ENCODE measurements at places on chromosomes 11 and 22.

GRCh38 chr22:27130906-27131305 is 473.5 kb downstream of the MIAT start:
- H3K36me3 ChIP-seq, result no peaks in the 10 kb centered on the region
- H3K27me3 ChIP-seq, result peaks cover 73% of the 10 kb centered on the region
- H3K4me1 ChIP-seq, result no peaks in the 10 kb centered on the region
- no peak overlapping the region for H3K4me3 ChIP-seq
- H3K27ac ChIP-seq, result no peak overlapping the region

- H3K36me3 ChIP-seq, result no peaks in the 10 kb centered on the region
- H3K27ac ChIP-seq, result peak overlapping the region; percentile 80
- no peak overlapping the region for H3K4me3 ChIP-seq
- H3K4me1 ChIP-seq, result peaks cover 58% of the 10 kb centered on the region
Measured at GRCh38 chr11:117823294-117823945, 1.1 kb downstream of the FXYD2 start.

- H3K4me1 ChIP-seq, result no peaks in the 10 kb centered on the region
- H3K27me3 ChIP-seq, result peaks cover 3% of the 10 kb centered on the region
- H3K36me3 ChIP-seq, result no peaks in the 10 kb centered on the region
Measured at GRCh38 chr11:90120191-90120590, 14.3 kb upstream of the NAALAD2 start.

DNA sequence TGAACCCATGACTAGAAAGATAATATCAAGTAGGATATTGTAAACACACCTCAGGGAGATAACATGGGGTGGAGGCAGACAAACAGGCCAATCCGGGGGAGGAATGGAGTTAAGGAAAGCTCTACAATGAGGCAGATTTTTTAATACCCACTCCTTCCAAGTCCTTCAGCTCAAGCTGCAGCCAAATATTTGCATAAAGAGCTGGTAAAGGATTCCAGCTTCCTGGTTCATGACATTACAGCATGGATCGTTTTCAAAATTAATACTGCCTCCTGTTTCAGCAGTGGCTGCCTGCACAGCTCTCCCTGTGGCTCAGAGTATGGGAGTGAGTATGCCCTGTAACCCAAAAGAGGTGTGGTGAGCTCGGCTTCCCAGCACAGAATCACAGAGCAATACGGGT is 5.1 kb downstream of the POU2AF3 start:
- no peak for DNase-seq
- H3K4me1 ChIP-seq, result peaks cover under 1% of the 10 kb centered on the region
- H3K27me3 ChIP-seq, result peaks cover 67% of the 10 kb centered on the region

DNA sequence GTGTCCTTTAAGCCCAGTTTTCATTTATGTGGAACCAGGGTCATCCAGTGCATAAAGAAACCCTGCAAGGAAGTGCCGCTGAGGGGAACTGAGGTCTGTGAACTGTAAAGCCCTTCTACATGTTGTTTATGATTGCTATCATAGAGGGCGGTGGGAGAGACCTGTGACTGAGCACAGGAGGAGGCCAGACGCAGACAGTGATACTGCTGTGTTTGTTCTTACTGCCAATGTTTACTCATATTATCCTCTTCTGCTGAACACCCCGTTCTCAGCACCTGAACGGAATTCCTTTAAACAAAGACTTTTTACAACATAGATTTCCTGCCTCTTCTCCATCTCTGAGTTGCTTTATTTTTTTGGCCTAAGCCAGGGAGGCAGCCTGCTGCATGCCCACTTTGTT is 967 bp upstream of the GALNT18 start:
- peaks cover 12% of the 10 kb centered on the region for H3K4me1 ChIP-seq
- H3K36me3 ChIP-seq, result no peaks in the 10 kb centered on the region
- no peak overlapping the region for H3K27ac ChIP-seq
- no peak for DNase-seq
- H3K4me3 ChIP-seq, result no peak overlapping the region
- peaks cover 59% of the 10 kb centered on the region for H3K27me3 ChIP-seq

DNA sequence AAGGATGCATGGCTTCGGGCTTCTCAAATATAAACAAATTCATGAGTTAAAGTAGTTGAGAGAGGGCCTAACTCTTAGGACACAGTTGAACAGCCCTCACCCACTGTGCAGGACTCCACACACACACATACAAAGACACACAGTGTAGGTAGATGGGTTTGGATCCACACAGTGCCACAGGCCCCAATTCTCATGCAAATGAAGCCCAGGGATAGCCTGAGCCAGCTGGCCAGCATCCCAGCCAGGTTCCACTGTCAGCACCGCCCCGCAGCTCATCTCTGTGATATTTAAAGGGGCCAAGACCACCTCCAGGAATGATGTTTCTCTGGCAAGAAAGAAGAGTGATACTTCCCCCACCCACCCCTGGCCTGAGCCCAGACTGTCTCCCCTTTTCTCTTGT is 11.7 kb downstream of the SLC35C1 start:
- peaks cover 8% of the 10 kb centered on the region for H3K36me3 ChIP-seq
- H3K27me3 ChIP-seq, result no peaks in the 10 kb centered on the region
- peaks cover 2% of the 10 kb centered on the region for H3K4me1 ChIP-seq
- no peak for DNase-seq

DNA sequence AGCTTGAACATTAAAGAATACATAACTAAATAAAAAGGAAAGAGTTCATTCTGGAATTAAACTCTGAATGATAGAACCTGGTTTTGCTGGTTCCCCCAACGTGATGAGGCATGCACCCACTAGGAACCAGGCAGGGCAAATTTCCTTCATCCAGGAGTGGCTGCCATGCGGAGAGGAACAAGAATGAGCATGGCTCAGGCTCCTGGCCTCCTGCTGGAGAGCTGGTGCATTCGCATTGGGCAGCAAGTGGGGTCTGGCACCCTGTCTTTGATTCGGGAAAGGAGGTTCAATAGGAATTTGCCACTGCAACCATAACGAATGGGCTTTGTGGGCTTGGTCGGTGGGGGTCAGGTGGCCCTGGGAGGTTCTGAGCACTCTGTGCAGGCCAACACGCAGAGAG is 169.8 kb upstream of the TENM4 start:
- H3K27me3 ChIP-seq, result no peaks in the 10 kb centered on the region
- H3K4me3 ChIP-seq, result no peak overlapping the region

DNA sequence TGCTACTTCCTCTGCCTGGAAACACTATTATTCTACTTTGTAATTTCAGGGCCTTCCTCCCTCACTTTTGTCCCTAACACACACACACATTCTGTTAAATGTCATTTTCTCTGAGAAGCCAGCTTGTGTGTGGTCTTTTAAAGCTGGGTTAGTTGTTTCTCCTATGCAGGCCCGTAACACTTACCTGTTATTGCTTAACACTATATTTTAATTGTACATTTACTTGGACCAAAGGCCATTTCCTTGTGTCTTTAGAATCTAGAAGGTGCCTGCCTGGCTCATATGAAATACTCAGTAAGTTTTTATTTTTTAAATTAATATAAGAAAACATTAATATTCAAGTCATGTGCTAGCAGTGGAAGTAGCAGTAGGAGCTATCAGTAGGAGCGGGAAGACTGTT is 30.6 kb downstream of the FAR1 start:
- H3K27ac ChIP-seq, result no peak overlapping the region
- no peaks in the 10 kb centered on the region for H3K27me3 ChIP-seq
- no peaks in the 10 kb centered on the region for H3K4me1 ChIP-seq
- H3K36me3 ChIP-seq, result peaks cover 87% of the 10 kb centered on the region

GRCh38 chr22:29860006-29860766 is 22.1 kb upstream of the ASCC2 start:
- H3K4me3 ChIP-seq, result no peak overlapping the region
- H3K36me3 ChIP-seq, result no peaks in the 10 kb centered on the region
- no peak for DNase-seq
- no peak overlapping the region for H3K27ac ChIP-seq

- H3K27me3 ChIP-seq, result peaks cover 3% of the 10 kb centered on the region
- H3K27ac ChIP-seq, result no peak overlapping the region
- H3K4me1 ChIP-seq, result peaks cover 3% of the 10 kb centered on the region
- DNase-seq, result peak; percentile 83
- H3K36me3 ChIP-seq, result no peaks in the 10 kb centered on the region
- no peak overlapping the region for H3K4me3 ChIP-seq
Measured at GRCh38 chr22:50148991-50149721, 21.4 kb upstream of the PANX2 start.

GRCh38 chr11:44120169-44120568 is 24.7 kb downstream of the EXT2 start:
- H3K4me1 ChIP-seq, result no peaks in the 10 kb centered on the region
- no peak for DNase-seq
- no peaks in the 10 kb centered on the region for H3K27me3 ChIP-seq
- no peak overlapping the region for H3K27ac ChIP-seq
- H3K36me3 ChIP-seq, result peaks cover 83% of the 10 kb centered on the region
- no peak overlapping the region for H3K4me3 ChIP-seq

GRCh38 chr11:72561856-72562255 is 112.4 kb downstream of the PDE2A start:
- H3K27me3 ChIP-seq, result no peaks in the 10 kb centered on the region
- no peak for DNase-seq
- H3K36me3 ChIP-seq, result no peaks in the 10 kb centered on the region
- H3K27ac ChIP-seq, result no peak overlapping the region

GRCh38 chr11:69217276-69218105 is 61.8 kb downstream of the SMIM38 start:
- no peaks in the 10 kb centered on the region for H3K36me3 ChIP-seq
- no peak overlapping the region for H3K27ac ChIP-seq
- peaks cover 4% of the 10 kb centered on the region for H3K27me3 ChIP-seq
- no peak for DNase-seq

- H3K4me1 ChIP-seq, result peaks cover 10% of the 10 kb centered on the region
- H3K36me3 ChIP-seq, result no peaks in the 10 kb centered on the region
- DNase-seq, result no peak
- H3K27me3 ChIP-seq, result peaks cover 9% of the 10 kb centered on the region
Measured at GRCh38 chr11:72579816-72580641, 94.2 kb downstream of the PDE2A start.

DNA sequence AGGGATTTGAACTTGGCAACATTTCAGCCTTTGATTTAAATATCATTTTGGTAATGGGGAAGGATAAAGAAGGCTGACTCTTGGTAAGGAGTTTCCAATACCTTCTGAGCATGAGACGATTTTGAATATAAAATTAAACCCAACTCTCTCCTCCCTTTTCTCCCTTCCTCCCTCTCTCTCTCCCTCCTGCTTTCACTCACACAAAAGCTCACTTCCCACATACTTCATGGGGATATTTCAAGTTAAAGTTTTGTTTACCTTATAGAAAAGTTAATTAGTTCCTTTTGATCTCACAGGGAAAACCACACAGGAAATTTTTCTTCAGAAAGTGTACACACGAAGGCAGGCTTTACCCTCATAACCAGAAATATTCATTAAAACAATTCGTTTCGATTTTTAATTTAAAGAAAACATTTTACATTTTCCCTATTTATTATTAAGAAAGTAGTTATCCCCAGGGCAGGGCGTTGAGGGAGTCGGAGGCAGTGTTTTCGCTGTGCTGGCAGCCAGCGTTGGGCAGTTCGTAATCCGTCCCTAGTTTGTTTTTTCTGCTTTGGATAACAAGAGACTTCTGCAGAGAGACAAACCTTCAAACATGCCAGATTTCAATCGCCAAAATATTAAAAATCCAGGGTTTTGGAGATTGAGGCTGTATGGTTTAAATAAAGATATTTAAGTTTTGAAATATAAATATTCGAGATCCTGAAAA is 25.3 kb upstream of the ALX4 start:
- no peak overlapping the region for H3K4me3 ChIP-seq
- no peak for DNase-seq
- no peaks in the 10 kb centered on the region for H3K36me3 ChIP-seq
- no peak overlapping the region for H3K27ac ChIP-seq
- H3K4me1 ChIP-seq, result no peaks in the 10 kb centered on the region

DNA sequence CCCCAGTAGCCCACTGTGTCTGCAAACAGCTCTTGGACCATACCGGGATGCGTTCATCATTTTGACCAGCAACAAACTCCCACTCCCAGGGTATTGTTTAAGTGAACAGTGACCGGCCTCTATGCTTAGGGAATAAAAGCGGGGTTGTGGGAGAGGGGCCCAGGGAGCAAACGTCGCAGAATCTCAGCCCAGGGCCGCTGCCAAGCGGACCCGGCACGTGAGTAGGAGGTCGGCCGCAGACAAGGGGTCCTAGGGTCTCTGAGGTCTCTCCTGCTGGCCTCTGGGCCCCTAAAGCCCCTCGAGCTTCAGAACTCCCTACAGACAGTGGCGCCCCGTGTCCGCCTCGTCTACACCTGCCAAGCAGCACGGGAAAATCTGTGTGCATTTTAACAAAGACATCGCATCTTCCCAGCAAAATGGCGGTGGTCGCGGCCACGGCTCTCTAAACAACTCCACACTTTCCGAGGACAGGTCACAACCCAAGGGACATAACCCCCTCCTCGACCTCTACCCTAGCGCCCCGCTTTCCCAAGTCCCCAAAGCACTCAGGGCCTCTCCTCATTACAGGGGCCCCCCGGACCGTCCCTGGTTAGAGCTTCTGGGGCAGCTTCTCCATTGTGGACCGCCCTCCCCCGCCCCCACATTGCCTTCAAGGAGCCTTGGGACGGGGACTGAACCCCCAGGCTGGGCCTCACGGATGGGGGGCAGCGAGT is 3.9 kb upstream of the GCAT start:
- peak overlapping the region; percentile 49 for H3K4me3 ChIP-seq
- no peak overlapping the region for H3K27ac ChIP-seq
- DNase-seq, result no peak
- H3K27me3 ChIP-seq, result peaks cover 62% of the 10 kb centered on the region
- peaks cover 44% of the 10 kb centered on the region for H3K4me1 ChIP-seq

DNA sequence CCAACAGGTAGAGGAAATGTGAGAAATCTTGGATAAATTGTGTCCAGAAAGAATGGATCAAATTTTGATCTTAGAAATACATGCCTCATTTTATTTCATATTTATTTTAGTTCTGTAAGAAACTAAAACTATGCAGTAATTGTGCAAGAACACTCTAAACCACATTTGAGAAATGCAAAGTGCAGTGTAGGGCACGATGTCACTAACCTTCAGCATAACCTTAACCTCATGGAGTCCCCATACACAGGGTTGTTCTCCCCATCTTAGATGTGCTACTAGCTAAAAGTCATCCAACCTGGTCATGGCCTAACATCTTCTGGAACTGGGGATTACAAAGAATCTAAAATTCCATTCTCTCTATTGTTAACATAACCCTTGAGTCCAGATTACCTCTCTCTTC is 48.4 kb upstream of the ARHGAP42 start:
- H3K27ac ChIP-seq, result no peak overlapping the region
- H3K27me3 ChIP-seq, result no peaks in the 10 kb centered on the region
- H3K36me3 ChIP-seq, result no peaks in the 10 kb centered on the region
- H3K4me3 ChIP-seq, result no peak overlapping the region
- DNase-seq, result no peak
- no peaks in the 10 kb centered on the region for H3K4me1 ChIP-seq

DNA sequence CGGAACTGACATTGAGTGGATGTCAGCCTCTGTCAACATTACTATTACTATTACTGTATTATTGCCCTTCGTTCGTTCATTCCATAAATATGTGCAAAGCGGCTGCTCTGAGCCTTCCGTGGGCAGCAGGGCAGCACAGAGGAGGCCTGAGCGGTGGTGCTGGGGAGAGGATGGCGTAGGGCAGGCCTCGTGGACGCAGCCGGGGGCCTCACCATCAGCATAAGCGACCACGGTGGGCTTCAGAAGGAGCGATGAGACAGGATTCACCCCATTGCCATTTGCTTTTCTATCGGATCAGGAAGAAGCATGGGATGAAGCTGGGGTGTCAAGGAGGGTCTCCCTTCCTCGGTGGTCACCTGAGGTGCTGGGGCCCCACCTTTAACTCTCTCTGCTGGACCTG is 22.7 kb downstream of the ANO1 start:
- DNase-seq, result no peak
- H3K27me3 ChIP-seq, result peaks cover 8% of the 10 kb centered on the region
- H3K27ac ChIP-seq, result no peak overlapping the region
- H3K4me3 ChIP-seq, result no peak overlapping the region
- no peaks in the 10 kb centered on the region for H3K4me1 ChIP-seq

Data from activated T-cell treated with anti-CD3 and anti-CD28 coated beads, Interleukin-2, amount 50 U/mL, for 24 hours (primary cell).